ENCODE measurements at places on chromosomes 1 and 21.

- DNase-seq: no peak
Observed at GRCh38 chr1:38139738-38140487, 93.3 kb upstream of the POU3F1 start.

DNA sequence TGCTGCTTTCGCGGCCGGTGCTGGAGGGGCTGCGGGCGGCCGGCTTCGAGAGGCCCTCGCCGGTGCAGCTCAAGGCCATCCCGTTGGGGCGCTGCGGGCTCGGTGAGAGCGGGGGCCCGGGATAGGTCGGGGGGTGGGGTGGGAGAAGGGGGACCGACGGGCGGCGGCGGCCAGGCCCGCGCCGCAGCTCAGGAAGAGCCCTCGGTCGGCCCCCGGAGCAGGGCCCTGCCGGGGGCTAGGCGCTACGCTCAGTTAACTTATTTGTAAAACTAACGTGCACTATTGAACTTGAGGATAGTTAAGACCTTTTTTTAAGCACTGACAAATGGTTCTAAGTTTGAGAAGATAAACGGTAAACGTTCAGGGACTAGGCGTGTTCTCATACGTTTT, 418 bp downstream of the DDX20 start:
- DNase-seq: no peak

DNA sequence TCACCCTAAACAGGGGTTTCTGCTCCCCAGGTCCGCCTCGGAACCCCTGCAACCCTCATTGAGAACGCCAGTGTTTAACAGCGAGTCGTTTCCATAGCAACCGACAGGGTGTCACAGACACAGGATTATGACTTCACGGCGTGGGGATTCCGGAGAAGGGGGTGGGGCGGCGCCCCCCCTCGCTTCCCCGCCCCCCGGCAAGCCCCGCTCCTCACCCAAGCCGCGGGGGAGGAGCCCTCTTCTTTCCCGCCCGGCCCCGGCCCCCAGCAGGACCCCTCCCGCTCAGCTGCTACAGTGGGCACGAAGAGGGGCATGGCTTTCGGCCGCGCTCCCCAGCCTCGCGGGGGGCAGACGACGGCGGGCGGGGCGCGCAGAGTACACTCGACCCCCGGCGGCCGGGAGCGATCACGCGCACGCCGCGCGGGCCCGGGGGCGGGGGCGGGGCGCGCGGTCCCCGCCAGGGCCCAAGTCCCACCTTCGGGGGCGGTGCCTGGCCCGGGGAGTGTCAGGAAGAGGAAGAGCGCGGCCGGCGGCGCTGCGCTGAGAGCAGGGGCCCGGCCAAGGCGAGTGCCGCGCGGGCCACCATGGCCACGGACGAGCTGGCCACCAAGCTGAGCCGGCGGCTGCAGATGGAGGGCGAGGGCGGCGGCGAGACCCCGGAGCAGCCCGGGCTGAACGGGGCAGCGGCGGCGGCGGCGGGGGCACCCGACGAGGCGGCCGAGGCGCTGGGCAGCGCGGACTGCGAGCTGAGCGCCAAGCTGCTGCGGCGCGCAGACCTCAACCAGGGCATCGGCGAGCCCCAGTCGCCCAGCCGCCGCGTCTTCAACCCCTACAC, at the start of gene EFHD2:
Gene EFHD2 (plus strand): TSS at position 501 of the 835 bp plus-strand sequence. CDS start 84 bp downstream, at position 585.
- peak; percentile 30 for DNase-seq

DNA sequence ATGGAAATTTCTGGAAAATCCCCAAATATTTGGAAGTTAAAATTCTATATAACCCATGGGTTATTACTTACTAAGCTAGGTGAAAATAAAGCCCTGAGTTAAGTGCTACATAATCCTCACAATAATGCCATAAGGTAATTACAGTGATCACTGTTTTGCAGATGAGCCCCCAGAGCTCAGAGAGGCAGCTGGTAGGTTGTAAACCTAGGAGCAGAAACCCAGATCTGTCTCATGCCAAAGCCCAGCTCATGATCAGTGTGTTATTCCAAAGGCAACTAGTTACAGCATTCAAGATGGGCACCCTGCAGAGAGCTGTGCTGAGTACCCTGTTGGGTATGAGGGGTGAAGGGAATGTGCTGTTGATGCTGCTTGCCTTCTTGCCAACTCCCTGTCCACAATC, 10.8 kb upstream of the MYOG start:
- no peak for DNase-seq

DNA sequence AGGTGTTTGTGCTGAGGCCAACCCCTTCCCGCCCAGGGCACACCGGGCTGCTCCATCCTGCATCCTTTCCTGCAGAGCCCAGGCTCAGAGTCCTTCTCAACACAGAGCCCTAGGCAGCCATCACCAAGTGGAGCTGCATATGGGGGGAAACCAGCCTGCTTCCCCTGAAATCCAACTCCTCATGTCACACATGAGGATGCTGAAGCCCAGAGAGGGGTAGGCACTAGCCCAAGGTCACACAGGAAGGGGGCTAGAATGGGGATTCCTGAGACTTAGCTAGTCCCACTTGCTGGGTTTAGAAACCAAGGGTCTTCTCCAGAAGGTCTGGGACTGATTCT, 5.5 kb upstream of the TNFRSF1B start:
- no peak for DNase-seq

- no peak for DNase-seq
Observed at GRCh38 chr1:246020211-246020954, 486.7 kb downstream of the SMYD3 start.

DNA sequence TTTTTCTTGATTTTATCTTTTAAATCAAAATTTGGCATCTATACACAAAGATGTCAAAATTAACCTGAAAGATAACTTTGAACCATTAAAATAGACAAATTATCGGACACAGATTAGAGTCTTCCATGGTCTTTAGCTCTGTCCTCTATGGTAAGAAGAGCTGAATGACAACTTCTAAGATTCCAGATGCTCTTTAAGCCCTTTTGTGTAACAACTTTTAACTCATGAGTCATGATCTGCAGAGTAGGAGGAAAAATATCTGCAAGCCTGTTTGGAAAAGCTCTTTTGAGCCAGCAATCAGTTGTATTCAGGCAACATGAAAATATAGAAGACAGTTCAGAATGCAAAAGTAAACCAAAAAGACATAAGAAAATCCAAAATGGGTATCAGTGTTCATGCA, 37.8 kb downstream of the TTC13 start:
- no peak for DNase-seq

GRCh38 chr1:172135978-172136610, 284.4 kb upstream of the C1orf105 start:
- no peak for DNase-seq

GRCh38 chr1:231867607-231868006, 241.0 kb downstream of the DISC1 start:
- DNase-seq: no peak

GRCh38 chr1:84192681-84193080, 48.6 kb downstream of the PRKACB start:
- DNase-seq: no peak

GRCh38 chr1:18434041-18434440, 46.7 kb upstream of the KLHDC7A start:
- no peak for DNase-seq

DNA sequence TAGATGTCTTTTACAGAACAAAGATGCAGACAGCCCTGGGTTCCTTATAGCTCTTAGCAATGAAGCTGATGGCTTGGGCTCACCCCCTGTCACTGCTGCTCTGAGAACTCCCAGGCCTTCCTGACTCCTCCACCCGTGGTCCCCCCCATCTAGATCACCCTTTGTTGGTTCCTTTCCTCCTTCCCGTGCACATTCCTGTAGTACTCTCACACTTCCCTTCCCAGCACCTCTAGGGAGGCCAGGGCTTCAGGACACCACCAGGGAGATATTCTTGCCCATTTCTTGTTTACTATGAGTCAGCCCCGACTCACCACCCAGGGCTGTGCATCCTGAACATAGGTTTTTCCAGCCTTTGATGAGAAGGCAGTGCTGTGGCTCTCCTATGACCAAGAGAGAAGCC, 14.4 kb upstream of the NOS1AP start:
- no peak for DNase-seq

DNA sequence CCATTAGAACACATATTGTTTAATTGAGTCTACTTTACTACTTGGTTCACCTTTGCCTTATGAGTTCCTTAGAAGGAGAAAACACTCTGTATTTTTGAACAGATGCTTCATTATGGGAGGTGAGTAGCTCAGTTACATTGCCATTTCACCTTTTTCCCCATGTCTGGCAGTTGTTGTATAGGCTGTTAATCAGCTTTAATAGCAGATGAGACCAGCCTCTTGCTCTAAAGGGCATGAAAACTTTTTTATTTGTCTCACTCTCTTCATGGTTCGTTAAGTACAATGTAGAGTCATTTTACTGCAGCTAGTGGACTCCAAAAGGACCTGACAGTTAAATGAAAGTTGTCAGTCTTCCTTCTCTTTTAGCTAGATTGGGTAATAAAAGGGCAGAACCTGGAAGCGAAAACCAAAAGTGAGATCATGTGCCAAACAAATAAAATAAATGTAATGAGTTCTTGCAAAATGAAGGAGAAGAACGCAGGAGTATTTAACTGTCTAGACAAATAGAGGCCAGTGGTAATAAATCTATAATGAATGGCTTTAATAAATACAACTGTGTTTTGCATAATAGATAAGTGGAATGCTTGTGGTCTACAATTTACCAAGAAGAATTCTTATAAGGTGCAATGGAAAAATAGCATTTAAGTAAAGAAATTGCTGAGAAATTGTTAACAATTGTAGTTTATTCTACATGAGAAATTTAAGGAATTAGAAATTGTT, 180.0 kb upstream of the NEGR1 start:
- no peak for DNase-seq

DNA sequence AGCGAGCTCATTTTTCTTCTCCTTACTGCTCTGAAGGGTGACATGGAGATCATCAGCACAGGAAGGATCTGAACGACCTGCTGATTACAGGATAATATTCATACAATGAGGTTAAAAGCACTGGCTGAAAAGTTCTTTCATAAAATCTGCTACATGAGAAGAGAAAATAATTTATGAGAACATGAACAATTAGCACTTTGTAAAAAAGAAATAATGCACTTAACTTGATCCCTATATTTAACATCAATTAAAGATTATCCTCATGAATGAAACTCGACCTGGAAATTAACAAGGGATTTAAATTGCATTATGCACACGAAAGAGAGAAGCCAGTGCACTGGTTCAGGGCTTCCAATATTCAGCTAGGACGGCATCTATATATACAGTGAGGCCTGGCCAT, 46.6 kb downstream of the RRAGC start:
- no peak for DNase-seq

DNA sequence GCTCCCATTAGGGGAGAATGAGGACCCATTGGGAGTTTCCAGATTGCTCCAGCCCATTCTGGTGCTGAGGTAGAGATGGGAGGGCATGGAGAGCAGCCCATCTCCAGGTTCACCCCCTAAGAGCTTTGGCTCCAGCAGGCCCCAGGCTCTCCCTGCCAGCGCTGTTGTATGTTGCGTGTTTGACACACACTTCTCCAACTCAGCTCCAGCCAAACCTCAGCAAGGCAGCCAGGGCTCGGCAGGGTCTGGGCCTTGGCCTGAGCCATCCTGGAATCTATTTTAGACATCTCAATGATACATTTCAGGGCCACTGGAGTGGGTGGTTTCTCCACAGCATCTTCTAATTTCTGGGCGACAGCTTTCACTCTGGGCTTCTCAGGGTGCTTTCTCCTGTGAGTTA, 117.0 kb downstream of the NAV1 start:
- no peak for DNase-seq

- DNase-seq: peak; percentile 54
Observed at GRCh38 chr1:36134505-36135329, 9.7 kb upstream of the COL8A2 start.

DNA sequence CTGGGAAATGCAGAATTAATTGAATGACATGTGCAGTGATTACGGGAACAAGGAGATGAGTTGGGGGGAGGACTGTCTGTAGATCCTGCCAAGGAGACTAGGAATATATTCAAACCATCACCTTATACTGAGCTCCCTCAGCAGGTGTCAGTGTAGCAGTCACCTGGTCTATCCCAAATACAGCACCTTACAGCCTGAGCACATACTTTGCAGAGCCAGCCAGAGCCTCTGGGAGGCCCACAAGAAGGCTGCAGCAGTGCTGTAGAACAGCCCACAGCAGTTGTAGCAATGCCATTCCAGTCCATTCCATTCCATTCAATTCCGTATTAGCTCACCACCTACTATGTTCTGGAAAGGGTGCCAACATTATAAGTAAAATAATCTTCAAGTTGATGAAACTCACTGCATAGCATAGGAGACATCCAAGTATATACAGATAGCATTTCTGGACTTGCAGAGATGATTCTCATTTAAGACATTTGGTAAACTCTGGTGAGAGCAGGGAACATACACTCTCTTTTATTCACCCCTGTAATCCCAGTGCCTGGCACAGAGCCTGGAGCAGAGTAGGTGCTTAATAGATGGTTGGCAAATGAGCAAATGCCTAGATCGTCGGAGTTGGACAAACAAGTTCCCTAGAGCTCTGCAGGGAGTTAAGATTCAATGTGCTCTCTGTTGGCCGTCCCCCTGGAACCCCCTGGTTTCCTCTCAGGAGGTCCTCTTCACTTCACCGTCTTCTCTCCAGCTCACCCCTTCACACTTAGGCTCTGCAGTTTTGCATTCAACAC, 44.7 kb downstream of the KCNC4 start:
- DNase-seq: no peak

GRCh38 chr1:206094024-206094423, 23.2 kb downstream of the AVPR1B start:
- DNase-seq: no peak

- no peak for DNase-seq
Observed at GRCh38 chr1:44881011-44881632, 38.1 kb upstream of the PTCH2 start.

GRCh38 chr1:67647036-67647798, 37.8 kb upstream of the GADD45A start:
- DNase-seq: no peak

DNA sequence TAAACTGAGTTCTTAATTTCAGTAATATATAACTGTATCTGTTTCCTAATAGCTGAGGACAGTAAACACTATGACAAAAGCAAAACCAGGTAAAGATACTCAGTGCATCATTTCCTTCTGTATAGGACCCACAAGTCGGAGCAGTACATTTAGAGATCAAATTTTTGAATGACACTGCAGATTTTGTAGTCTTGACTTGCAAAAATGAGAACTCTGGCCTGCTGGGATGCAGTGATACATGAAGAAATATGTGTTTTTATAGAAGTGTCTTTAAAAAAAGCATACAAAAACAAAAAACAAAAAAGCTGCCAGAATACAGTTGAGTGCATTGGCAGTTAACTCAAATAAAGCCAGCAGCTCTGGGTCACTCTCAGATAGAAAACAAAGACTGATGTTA, 19.0 kb downstream of the GART start:
- DNase-seq: no peak
